ENCODE measurements at places on chromosomes 1 and 21.

DNA sequence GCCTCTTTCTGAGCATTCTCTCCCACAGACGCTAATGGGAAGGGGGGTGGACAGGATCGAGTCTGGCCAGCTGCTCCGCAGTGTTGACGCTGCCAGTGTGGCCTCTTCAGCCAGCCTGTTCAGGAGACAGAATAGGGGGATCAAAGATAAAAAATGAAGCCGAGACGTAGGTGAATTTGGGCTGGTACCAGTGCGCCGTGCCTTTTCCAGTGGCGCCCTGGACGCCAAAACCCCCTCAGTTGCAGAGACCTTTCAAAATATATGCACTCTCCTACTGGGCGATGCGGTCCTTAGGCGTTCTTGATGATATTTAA is 1.1 kb downstream of the TTC3 start:
- DNase-seq: no peak

DNA sequence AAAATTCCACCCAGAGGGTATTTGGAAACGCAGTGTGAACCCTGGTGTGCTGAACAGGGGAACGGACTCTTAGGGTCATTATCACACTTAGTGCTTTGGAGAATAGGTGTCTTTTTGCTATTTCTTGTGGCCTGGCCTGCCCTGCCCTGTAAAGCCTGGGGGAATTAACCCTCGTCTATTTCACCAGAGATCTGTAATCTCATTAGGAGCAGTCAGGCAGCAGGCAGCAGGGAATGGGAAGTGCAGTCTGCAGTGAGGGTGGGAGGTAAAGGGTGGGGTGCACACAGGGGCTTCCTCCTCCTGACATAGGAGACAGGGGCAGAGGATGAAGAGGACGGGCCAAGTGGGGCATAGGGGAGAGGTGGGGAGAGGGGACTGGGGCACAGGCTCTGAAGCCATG is 1.1 kb upstream of the SLC1A7 start:
- DNase-seq: no peak

GRCh38 chr1:60973668-60974067 is 108.7 kb upstream of the NFIA start:
- DNase-seq: no peak

DNA sequence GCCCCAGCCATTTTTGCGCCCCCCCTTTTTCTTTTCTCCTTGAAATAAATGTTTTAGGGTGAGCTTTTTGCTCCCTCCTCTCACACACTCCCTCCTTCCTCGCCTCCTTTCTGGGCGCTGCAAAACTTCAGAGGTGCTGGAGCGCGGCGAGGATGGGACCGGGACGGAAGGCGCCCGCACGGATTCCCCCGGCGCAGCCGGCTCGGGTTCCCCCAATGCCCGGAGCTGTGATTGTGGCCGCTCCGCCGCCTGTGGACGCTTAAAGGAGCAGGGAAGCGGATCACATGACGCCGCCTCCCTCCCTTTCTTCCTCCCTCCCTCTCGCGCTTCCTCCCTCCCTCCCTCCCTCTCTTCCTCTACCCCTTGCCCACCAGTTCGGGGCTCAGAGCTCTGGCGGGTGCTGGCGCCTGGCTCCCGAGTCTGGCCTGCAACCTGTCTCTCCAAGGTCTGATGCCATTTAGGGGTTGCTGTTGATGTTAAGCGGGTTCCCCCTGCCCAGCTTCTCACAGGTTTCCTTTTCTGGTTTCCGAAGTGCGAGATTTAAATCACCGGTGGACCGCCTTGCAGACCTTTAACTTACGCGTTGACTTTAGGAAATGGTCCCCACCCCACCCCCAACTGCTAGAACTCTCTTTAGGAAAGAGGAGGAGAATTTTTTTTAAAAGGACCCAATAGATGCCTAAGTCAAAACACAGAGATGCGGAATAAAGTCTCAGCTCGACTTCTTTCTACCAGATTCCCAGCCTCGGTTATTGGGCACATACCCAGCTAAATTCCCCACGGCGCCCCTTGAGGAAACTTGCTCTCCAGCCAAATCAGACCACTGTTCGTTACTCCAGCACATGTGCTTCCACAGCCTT is at the start of gene WLS:
Gene WLS, minus strand, starts transcription at position 235 of the 860 bp plus-strand sequence. Its CDS starts 224 bp downstream, at position 11.
- DNase-seq: no peak

DNA sequence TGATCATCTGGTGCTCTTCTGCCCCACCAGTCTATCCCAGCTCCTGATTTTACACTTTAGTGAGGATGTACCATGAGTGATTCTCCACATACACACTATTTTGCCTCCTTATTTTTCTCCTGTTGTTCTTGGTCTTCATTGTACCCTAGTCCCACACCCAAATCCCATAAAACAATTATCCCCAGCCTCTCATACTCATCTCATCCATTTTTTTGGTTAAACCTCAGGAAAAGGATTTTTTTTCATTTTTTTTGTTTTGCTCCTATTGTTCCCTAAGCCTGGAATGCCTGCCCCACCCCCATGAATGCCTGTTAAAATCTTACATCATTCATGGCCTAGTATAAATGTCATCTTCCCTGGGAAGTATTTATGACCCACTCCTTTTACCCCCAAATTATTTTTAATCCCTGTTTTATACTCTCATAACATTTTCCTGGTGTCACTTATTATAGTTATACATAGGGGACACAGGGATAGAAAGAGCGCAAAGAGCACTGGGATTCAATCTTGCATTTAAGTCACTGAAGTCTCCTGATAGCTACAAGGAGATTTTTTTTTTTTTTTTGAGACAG is 4.9 kb upstream of the LINGO4 start:
- no peak for DNase-seq

- DNase-seq: no peak
Observed at GRCh38 chr1:67608661-67609576, 76.1 kb upstream of the GADD45A start.

GRCh38 chr1:93844262-93845045 is 34.6 kb downstream of the DNTTIP2 start:
- peak; percentile 41 for DNase-seq

DNA sequence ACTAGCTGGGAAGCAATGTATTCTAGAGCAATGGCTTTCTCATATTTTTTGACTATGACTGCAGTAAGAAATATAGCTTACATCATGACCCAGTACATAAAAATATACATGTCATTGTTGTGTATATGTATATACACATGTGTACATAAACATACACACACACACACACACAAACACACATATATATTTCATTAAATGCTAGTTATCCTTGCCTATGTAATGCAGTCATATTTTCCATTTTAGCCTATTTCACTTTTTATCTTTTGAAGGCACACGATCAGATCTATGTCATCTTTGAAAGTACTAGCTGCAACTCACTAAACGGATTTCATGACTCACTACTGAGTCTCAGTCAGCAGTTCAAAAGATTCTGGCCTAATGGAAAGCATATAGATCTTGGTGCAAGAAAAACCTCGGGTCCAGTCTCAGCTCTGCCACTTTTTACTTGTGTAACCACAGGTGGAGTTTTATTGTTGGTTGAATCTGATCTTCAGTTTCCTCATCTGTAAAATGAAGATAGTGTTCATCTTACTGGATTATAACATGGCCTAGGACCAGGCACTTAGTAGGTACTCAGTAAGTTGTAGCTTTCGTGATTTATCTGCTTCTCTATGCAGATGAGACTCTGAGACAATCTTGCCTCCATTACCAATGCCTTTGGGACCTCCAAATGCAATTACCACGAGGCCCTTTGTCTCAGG is 325.6 kb downstream of the RRAGC start:
- DNase-seq: peak; percentile 53

DNA sequence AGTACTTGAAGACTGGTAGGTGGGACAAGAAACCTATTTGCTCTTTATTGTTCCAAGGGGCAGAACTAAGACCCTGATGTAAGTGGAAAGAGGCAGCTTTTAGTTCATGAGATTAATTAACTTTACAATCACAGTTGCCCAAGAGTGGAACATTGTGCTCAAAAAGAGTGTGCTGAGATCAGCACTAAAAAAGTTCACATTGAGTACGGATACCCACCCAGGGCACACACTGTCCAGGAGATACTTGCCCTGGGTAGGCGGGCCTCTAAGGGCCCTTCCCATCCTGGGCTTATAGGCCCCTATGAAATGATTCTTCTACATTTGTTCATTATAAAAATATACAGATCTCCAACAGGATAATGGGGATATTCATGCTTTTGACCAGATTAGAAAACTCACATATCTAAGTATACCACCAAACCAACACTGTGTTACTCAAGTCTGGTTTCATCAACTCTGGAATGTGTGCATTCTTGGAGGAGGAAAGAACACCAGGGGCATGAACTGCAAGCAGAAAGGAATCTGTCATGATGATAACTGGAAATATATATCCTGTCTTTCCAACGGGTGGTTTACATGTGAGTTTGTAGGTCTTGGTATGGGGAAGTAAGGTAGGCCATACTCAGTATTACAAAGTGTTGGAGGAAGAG is 626.2 kb downstream of the SMYD3 start:
- no peak for DNase-seq

- no peak for DNase-seq
Observed at GRCh38 chr21:25240974-25241373, 366.3 kb downstream of the MRPL39 start.

GRCh38 chr1:208054911-208055379 is 144.0 kb upstream of the CD34 start:
- no peak for DNase-seq

- no peak for DNase-seq
Observed at GRCh38 chr1:19536519-19536918, 51.2 kb upstream of the CAPZB start.

DNA sequence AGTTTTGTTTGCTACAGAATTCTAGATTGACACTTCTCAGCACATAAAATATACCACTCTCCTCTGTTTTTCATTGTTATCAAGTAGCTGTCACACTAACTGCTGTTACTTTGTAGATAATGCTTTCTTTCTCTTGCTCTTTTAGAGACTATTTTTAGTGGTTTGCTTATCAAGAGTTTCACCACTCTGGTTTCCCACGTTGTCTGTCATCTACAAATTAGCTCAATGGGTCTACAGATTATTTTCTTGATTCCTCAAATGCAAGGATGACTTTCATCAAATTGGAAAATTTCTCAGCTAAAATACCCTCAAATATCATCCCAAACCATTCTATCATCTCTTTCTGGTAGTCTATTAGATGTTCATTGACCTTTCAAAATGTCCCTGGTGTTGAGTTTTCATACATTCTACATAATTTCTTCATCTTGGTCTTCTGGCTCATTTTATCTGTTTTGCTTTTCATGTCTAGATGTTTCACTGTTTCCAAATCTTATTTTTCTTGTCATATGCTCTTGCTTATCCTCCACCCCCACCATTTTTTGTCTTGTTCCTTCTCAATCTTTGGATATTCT is 122.5 kb downstream of the TRIM33 start:
- no peak for DNase-seq

- no peak for DNase-seq
Observed at GRCh38 chr1:201424146-201424545, 2.6 kb upstream of the TNNI1 start.

- DNase-seq: no peak
Observed at GRCh38 chr21:14071902-14072734, 138.6 kb downstream of the LIPI start.

GRCh38 chr1:114505148-114505561 is 5.8 kb downstream of the TRIM33 start:
- DNase-seq: no peak

GRCh38 chr21:42858185-42858847 is 21.0 kb downstream of the WDR4 start:
- DNase-seq: no peak

GRCh38 chr1:78667939-78668338 is 18.3 kb downstream of the IFI44 start:
- no peak for DNase-seq

DNA sequence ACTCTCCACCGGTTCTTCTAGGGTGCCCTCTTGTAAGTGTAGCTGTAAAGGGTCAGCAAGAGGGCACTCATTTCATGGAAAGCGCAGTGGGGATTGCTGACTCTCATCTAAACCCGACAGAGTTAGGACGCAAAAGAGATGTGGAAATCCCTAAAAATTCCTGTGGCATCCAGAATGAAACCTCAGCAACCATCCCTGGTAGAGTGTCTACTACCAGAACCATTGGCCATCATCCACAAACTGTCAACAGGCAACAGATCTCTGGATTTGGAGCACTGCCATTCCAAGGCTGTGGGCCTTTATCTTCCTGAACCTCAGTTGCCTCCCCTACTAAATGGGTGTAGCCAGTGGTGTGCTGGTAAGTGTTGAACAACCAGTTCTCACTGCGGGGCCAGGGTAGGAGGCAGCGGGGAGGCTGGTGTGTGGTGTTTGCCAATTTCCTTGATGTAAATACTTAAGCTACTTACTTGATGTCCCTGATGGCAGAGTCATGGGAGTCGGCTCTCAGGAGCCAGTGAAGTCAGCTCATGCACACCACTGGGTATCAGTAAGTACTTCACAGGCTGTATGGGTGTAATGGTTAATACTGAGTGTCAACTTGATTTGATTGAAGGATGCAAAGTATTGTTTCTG is 195.8 kb downstream of the KAZN start:
- no peak for DNase-seq

- no peak for DNase-seq
Observed at GRCh38 chr1:67745875-67746698, 61.1 kb downstream of the GADD45A start.

- DNase-seq: no peak
Observed at GRCh38 chr1:8736927-8737326, 80.5 kb downstream of the RERE start.

GRCh38 chr1:197620714-197621163 is 154.5 kb downstream of the DENND1B start:
- no peak for DNase-seq

DNA sequence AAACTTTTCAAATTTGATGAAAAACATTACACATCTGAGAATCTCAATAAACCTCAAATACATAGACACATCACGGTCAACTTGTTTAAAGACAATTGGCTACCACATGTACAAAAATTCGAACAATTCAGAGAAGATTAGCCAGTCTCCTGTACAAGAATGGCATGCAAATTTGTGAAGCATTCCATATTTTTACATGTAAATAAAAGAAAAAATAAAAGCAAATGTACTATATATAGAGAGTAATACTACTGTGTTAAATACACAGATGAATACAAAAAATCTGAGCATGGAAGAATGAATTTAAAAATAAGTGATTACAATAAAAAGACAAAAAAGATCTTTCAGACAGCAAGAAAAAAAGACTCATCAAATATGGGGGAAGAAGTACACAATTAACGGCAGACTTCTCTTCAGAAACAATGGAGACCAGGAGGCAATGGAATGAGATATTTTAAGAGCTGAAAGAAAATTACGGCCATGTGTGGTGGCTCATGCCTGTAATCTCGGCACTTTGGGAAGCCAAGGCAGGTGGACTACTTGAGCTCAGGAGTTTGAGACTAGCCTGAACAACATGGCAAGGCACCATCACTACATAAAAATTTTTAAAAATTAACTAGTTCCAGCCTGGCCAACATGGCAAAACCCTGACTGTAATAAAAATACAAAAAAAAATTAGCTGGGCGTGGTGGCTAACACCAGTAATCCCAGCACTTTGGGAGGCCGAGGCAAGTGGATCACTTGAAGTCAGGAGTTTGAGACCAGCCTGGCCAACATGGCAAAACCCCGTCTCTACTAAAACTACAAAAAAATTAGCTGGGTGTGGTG is 23.2 kb downstream of the HAX1 start:
- no peak for DNase-seq

Data from T-helper 2 cell treated with Interferon-gamma antibody and Interleukin-4, amounts not matched to agents 5 μg/mL and 100 μg/mL, for 36 hours (primary cell).